ENCODE measurements at places on chromosomes 16 and 17.

GRCh38 chr17:75267153-75267410 is 3.9 kb downstream of the MIF4GD start:
- DNase-seq, result no peak

GRCh38 chr16:12470311-12471229 is 333.1 kb downstream of the CPPED1 start:
- no peak for DNase-seq

GRCh38 chr16:50705436-50706110 is 12.2 kb downstream of the NOD2 start:
- no peak for DNase-seq

GRCh38 chr16:66382171-66382965 is 15.9 kb downstream of the CDH5 start:
- peak; percentile 83 for DNase-seq

DNA sequence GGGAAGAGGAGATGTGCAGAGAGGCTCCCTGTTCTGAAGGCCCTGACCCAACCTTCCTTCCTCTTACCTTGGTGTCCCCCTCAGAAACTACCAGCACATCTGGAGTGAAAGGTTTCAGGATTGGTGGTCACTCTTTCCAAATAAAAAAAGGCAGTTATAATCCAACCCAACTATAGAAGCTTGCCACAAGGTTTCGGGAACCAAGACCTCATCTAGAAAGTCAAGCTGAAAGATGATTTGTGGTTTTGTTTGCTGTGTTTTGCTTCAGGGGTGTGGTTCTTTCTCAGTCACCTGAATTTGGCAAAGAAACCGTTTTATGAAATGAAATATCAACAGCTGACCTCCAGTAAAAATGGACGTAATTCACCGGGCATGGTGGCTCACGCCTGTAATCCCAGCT is 19.3 kb downstream of the SHMT1 start:
- no peak for DNase-seq

DNA sequence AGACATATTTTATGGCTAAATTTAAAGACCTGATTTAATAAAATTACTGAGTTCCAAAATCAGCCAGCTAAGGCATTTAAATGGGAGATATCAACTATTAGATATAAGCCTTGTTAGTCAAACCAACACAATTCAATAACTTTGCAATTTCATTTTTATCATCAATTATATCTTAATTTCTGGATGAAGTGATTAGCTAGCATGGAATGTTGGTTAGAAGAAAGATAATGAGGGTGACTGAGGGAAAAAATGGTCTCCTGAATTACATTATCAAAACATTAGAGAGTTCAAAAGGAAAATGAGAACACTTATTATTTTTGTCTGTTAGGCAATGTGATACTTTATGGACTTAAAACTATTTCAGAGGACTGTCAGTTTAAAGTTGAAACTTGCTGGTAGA is 525.7 kb downstream of the CDH11 start:
- no peak for DNase-seq

- no peak for DNase-seq
These were observed 45.1 kb upstream of the HNF1B start for GRCh38 chr17:37789771-37790541.

DNA sequence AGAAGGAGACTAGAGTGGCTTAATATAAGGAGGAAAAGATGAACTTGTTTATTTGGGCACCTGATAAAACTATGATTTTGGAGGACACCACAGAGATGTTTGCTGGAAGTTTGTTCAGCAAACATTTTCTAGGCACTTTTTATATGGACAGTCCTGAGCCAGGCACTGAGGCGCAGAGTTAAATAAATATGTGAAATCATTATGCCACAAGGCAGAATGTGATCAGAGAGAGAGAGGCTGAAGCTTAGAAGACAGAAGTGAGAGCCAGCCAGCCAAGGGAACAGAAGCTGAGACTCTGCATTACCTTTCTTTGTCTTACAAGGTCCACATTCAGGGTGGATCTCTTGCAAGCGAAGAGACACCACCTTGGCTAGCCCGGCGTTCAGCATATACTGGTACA is 21.4 kb downstream of the GTF3C1 start:
- no peak for DNase-seq

DNA sequence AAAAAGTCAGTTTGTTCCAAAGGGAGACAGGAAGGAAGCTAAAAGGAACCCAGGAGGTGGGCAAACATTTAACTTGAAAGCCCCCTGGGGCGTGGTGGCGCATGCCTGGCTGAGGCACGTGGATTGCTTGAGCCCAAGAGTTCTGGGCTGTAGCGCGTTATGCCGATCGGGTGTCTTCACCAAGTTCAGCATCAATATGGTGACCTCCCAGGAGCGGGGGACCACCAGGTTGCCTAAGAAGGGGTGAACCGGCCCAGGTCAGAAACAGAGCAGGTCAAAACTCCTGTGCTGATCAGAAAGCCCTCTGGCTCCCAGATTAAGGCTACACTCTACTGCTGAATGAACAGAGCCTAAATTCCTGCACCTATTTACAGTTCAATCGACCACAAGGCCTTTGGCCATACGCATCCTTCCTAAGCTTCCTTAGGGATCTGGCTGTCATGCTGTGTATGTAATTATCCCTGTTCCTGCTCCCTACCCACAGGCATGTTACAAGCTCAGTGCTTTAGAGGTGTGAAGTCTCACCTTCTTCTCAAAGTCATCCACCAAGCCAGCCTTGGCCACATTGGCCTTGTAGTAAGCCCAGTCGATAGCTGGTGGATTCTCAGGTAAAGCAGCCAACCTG is 5.0 kb downstream of the ATP5PD start:
- DNase-seq, result no peak

- DNase-seq, result no peak
These were observed 1.1 kb upstream of the LCMT1 start for GRCh38 chr16:25110387-25110947.

DNA sequence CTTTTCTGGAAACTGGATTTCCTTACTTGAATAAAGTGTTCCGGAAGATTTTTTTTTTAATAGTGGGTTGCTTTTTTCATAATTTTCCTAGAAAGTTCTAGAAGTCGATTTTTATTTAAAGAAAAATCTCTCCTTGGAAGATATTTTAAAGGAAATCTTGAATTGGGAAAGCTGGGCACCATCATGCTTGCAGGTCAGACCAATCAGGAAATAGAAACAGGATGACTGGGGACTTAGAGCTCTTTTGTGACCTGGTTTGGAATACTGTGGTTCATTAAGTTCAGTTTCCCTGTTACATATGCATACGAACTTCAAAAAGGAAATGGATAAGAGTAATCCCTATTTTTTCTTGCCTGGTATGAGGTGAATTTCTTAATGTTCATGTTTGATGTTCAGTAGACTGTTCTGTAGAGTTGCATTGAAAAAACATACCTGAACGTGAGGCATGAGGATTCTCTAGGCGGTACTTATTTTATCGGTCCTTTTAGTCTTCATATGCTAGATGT is 1.2 kb downstream of the NFATC3 start:
- DNase-seq, result peak; percentile 45

GRCh38 chr16:53805752-53806151 is 101.8 kb downstream of the FTO start:
- no peak for DNase-seq

DNA sequence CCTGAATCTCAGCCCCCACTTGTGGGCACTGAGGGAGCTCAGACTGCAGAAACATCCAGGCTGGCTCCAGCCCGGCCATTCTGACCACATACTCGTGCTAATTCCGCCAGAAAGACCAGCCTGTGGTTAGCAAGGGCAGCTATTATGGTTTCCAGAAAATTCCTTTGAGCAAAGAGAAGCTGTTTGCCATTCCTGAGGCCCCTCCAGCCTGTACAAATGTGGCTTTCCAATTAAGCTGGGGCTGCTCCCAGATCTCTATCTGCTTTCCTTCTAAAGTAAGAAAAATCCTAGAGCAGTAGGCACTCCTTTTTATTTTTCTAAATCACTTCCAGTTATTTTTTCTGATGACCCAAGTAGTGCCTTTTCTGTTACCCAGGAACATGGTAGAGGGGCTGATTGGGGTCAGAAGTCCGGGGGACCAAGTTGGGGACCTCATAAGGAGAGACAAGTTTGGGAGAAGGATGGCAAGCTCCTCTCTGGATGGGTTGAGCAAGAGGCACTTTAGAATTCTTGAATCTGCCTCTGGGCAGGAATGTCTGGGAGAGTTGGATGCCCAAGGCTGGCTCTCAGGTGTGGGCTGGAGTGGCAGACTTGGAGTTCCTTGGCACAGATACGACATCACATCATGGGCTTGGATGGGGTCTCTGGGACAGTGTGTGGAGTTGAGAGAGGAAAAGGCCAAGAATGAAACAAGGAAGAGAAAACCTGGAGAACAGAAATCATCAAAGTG is 83.3 kb upstream of the TNRC6C start:
- DNase-seq, result peak; percentile 52

DNA sequence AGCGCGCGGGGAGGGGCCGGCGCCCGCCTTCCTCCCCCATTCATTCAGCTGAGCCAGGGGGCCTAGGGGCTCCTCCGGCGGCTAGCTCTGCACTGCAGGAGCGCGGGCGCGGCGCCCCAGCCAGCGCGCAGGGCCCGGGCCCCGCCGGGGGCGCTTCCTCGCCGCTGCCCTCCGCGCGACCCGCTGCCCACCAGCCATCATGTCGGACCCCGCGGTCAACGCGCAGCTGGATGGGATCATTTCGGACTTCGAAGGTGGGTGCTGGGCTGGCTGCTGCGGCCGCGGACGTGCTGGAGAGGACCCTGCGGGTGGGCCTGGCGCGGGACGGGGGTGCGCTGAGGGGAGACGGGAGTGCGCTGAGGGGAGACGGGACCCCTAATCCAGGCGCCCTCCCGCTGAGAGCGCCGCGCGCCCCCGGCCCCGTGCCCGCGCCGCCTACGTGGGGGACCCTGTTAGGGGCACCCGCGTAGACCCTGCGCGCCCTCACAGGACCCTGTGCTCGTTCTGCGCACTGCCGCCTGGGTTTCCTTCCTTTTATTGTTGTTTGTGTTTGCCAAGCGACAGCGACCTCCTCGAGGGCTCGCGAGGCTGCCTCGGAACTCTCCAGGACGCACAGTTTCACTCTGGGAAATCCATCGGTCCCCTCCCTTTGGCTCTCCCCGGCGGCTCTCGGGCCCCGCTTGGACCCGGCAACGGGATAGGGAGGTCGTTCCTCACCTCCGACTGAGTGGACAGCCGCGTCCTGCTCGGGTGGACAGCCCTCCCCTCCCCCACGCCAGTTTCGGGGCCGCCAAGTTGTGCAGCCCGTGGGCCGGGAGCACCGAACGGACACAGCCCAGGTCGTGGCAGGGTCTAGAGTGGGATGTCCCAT is 232.8 kb downstream of the SEC14L1 start:
- no peak for DNase-seq

GRCh38 chr16:84348386-84348888 is 19.9 kb upstream of the ATP2C2 start:
- DNase-seq, result no peak

DNA sequence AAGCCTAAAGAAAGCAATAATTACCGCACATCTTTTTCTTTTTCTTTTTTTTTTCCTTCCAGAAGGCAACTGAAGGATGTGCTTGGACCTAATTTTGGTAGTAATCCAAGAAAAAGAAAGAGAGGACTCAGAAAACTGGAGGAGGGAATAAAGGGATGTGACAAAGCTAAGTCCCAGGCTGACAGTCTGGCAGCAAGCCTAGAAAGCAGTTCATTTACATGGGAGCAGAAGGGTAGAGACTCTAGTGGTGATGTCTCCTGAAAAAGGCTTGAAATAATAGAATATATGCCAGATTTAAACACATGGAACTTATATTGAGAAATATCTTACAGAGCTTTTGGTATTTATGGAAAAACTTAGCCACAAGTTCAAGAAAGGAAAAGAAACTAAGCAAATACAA is 101.0 kb upstream of the SHISA6 start:
- DNase-seq, result no peak

GRCh38 chr16:86669937-86670749 is 91.8 kb downstream of the FOXL1 start:
- DNase-seq, result no peak

DNA sequence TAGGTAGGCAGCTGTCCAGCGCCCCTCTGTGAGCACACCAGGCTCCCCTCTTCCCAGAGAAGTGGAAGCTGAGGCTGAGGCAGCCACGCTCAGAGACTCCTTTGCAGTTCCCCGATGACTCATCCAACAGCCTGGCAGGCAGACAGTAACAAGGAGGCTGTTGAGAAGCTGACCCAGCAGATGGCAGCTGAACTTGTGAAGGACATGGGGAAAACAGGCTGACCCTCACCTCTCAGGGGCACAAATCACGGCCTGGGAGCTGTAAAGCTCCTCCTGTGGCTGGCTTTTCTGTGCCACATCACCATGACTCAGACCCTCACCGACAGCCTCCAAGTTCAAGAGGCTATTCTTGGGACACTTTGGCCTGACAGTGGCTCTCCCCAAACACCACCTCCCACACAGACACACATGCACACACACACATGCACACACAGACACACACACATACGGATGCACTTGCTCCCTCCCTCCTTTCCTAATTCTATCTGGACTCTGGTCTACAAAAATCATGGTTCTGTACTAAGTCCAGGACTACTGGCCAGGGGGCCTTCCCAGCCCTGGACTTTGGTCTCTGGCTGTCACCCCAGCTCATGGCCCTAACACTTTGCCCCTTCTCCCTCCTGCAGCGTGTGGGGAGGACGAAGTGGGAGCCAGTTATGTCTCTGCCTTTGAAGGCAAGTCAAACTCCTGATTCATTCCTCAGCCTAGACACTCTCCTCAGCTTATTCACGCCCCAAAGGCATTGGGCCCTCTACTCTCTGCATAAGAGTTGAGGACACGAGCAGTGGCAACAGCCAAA is 23.2 kb downstream of the MAP3K14 start:
- DNase-seq, result peak; percentile 93

GRCh38 chr17:2282297-2282873 is 21.2 kb downstream of the SMG6 start:
- peak; percentile 63 for DNase-seq

DNA sequence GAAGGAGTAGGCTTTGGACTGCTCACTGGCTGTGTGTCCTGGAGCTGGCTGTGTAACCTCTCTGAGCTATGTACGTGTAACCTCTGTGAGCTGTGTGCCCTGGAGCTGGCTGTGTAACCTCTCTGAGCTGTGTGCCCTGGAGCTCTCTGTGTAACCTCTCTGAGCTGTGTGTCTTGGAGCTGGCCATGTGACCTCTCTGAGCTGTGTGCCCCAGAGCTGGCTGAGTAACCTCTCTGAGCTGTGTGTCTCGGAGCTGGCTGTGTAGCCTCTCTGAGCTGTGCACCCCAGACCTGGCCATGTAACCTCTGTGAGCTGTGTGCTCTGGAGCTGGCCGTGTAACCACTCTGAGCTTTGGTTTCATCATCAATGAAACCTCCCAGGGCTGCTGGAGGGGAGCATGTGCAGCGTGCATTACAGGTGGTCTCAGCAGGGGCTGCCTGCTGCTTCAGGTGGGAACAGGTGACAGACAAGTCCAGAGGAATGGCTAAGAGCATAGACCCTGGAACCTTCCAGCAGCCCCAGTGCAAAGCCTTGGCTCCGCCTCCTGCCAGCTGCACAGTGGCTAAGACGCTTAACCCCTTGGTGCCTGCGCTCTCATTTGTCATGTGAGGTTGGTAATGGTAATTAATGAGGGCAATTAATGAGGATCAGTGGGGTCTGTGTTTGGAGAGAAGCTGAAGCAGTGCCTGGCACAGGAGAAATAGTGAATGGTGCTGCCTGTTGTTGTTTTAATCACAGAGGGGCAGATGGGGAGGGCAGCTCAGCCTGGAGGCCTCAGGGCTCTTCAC is 86.7 kb downstream of the KATNIP start:
- DNase-seq, result no peak

GRCh38 chr16:31085873-31086628 is 2.7 kb downstream of the PRSS53 start:
- no peak for DNase-seq

GRCh38 chr16:25030420-25031131 is 15.4 kb upstream of the ARHGAP17 start:
- no peak for DNase-seq

GRCh38 chr17:75111777-75112335 is 2.1 kb downstream of the ARMC7 start:
- no peak for DNase-seq

- no peak for DNase-seq
These were observed 14.9 kb upstream of the ARL6IP1 start for GRCh38 chr16:18816286-18816685.

Data from HTR-8/SVneo (cell line).